ENCODE measurements at places on chromosomes 2 and 18.

GRCh38 chr2:66569321-66569851 is 134.5 kb downstream of the MEIS1 start:
- no peak for DNase-seq

DNA sequence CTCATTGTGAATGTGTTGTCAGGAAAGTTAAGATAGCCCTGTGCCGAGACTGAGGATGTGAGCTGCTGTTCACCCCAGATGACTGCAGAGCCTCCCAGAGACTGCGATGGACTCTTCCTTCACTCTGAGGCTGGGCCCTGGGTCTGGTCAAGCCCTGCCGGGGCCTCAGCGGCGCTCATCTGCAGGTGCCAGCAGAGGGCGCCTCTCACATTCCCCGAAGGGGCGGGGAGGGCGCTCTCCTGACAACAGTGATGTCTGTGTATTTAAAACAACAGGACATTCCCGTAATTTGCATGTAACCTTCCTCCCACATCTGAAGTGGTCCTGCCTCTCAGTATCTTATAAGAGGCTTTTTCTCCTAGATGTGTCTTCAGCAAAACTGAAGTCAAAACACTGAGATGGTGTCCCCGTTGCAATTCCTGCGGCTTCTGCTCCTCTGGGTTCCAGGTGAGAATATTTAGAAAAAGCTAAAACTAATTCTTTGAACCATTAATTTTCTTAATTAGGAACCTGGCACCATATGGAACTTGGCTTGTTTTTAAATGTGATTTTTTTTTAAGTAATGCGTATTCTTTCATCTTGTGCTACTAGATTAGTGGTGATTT is 1377.9 kb downstream of the RPIA start:
- DNase-seq: no peak

GRCh38 chr2:47741101-47741500 is 41.8 kb upstream of the MSH6 start:
- DNase-seq: no peak

DNA sequence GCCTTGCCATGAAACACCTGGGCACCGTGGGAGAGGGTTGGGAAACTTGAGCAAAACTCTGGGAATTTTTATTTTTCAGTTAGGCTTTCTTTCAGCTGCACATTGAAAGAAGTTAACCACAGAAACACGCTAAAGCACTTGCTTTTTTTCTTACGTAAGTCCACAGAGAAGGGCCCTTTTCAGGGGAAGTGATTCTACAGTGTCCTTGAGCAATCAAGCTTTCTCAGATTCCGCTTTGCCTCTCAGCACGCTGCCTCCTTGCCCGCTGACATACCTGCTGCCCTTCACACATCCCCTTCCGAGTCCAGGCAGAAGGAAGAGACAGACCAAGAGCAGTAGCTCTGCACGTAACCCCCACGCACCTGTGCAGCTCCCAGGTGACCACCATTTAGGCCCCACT is 135.5 kb upstream of the MYT1L start:
- no peak for DNase-seq

DNA sequence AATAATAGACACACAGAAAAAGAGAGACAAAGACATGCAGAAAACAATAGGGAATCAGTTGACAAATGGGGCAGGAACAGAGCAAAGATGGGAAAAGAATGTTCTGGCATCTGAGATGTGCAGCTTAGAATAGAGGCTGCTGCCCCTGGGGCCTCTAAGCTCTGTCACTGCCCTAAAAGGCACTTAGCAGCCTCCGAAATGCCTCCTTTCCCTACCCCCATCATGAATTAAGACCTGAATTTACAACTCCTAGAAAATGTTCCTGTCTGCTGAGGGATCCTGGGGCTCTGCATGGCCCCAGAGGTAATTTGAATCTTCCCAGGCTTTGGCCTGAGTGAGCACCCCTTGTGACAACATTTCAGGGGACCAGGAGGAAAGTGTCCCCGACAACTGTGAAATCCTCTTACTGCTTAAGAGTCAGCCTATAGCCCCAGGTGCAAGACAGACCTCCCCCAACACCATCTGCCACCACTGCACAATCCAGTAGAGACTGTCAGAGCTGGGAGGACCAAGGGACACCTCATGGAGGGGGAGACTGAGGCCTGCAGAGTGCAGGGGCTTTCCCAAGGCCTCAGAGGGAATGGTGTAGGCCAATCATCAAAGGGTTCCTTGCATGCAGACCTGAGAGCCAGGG is 24.8 kb downstream of the MRPL35 start:
- DNase-seq: no peak

DNA sequence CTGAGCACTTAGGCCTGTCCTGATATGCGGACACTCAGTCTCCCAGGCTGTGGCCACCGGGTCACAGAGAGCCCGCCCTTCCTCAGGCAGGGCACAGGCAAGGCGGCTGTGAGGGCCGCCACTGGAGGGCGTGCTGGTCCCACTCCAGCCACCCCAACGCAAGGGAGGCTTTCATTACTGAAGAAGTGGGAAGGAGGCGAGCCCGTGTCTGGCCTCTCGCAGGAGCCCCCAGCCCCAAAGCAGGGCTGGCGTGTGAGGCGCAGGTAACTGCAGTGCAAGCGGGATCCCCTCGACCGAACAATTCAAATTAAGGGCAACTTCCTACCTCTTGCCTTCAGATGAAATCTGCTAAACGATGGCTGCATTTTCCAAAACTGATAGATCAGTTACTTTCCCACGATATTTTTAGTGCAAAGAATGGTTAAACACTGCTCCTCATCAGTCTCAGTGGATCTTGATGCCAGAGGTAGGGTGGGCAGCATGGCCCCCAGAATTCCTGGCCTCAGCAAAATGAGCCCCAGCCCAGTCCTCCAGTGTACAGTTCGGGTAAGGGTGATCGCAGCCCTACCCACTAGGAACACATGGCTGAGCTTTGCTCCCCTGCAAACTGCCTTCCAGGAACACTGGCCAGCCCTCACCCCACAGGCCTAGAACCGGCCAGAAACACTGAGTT is 97.2 kb downstream of the SEPTIN10 start:
- no peak for DNase-seq

- no peak for DNase-seq
Measured at GRCh38 chr2:135909976-135910375, 33.7 kb upstream of the MCM6 start.

- no peak for DNase-seq
Measured at GRCh38 chr2:102126660-102127059, 15.9 kb upstream of the IL1R1 start.

GRCh38 chr2:86793752-86794151 is 3.0 kb upstream of the CD8A start:
- DNase-seq: no peak

DNA sequence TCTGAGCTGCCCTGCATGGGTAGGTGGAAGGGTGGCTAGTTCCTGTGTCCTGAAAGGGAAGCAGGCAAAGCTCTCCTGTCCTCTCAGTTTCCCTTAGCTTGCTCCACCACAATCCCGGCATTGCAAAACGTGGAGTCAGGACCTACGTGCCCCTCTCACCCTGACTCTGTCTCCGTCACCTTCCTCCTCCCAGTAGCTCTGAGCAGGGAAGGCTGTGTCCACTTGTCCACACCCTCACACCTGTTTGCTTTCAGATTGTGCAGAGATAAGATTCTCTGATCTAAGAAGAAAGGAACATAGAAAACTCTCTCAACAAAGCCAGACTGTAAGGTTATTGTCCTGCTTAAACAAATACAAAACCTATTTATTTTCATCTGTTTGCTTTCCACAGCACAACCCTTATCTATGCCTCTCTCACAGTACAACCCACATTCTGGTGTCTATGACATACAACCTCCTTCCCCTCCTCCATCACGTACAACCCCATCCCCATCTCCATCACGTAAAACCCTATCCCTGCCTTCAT is 79.0 kb downstream of the ALPK2 start:
- no peak for DNase-seq

DNA sequence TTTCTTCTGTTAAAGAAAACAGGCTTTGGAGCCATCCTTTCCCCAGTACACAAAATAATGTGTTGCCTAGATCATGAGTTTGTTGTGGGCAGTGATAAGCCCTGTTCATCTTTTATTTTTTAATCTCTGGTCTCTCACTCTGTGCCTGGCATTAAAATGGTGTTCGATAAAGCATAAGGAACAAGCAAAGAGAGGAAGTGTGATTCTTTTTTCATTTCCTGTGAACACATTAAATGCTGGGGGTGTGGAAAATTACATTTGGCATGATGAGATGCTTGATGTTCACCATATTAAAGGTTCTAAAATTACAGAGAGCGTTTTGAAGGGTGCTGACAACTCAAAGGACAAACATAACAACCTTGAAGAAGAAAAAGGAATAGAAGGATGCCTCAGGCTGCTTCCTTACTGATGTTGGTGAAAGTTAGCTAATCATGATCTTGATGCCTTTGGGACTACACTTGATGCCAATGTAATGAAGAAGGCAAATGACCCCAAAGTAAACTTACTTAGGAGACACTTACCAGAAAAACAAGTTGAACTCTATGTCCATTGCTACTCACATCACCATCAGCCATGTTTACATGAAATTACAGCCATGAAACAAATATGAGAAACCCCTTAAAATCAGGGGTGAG is 33.0 kb downstream of the TMEFF2 start:
- no peak for DNase-seq

DNA sequence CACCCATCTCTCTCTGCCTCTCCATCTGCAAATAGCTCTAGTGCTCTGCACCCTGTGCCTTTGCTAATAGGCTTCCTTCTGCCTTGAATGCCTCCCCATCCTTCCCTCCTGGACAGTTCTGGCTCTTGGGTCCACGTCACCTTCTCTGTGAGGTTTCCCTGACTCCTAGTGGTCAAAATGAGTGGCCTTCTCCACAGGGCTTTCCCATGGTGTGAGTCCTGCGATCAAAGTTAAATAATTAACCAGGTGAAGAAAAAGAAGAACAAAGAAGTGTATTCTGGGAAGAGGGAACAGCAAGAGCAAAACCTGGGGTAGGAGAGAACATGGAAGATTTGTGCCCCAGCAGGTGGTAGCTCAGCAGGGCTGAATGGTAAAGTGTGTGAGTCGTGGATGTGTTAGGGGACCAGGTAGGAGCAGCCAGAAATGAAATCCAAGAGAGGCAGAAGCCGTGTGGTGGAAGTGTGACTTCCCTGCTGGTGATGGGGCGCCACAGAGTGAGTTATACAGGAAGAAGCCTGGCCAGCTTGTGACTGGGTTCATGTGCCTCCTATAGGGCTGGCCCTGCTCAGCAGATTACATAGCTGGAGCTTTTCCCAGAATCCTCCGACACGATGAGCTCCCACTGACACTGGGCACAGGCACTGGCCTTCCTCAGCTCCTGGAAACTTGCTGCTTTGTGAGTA is 93.8 kb upstream of the LDAH start:
- DNase-seq: no peak

DNA sequence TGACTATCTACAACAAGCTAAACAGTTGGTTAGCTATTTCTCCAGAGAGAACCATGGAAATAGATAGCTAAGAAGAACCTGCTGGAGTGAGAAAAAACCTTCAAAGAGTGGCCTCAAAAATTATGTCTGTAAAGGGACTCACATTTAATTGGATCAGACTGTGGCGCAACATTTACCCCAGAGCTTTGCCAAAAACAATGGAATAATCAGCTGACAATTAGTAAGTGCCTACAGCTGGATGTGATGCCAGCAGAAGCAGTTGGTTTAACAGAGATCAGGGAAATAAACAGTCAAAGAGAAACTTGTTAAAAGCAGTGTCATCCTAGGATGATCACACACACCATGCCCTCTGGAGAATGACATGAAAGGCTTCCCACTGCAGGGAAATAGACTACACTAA is 310.7 kb downstream of the CLIP4 start:
- DNase-seq: no peak

GRCh38 chr2:24973812-24974211 is 2.1 kb upstream of the DNAJC27 start:
- no peak for DNase-seq

DNA sequence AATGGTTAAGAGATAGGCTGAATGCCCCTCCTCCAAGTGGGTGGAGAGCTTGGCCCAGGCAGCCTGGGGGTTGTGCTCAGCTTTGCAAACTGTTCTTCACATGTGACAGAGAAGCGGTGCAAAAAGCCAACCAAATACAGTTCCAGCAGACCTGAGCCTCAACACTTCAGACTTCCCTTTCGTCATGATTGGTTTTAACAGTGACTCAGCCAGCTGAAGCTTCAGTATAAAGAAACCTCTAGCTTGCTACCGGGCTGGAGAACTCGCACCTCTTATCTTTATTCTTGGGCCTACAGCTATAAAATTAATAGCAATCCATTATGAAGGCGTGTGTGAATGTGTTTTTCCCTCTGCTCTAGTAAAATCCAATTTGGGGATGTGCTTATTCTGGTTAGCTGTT is 20.0 kb downstream of the SETBP1 start:
- no peak for DNase-seq

- DNase-seq: no peak
Measured at GRCh38 chr18:3147935-3148554, 71.7 kb downstream of the MYOM1 start.

DNA sequence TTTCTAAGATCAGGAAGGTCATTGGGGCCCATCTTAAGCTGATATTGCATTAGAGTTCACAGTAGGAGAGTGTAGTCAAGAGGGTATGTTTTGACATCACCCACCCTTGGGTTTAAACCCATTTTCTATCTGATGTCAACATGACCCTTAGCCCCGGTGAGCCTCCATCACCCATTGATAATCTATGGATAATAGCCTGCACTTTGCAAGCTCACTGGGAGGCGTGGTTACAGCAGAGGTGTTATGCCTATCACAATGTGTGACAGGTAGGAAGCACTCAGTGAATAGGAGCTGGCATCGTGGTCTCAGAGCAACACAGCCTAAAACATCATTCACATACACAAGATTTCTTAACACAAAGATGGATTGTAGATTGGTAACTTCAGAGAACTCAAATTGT is 21.3 kb downstream of the IL18RAP start:
- no peak for DNase-seq

DNA sequence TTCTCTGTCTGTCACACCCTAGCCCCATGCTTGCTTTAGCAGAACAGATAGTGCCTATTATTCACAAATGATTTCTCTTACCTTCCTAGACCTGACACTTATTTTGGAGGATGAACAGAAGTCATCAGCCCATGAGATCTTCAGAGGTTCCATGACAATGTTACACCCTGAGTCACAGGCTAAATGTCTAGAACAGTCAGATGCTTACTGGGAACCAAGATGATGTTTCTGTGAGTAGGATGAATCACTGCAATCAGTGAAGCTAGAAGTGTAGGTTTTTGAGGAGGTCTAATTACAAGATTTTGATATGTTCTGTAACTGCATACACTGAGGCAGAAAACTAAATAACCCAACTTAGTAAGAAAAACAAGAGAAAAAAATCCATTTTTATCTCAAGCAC is 123.0 kb upstream of the THUMPD2 start:
- DNase-seq: no peak
